ENCODE measurements at places on chromosomes 3 and 15. TPM values are rescaled to one million over a fixed set of nuclear protein-coding genes. Genes with fewer than 3 reads are reported as not detected.

DNA sequence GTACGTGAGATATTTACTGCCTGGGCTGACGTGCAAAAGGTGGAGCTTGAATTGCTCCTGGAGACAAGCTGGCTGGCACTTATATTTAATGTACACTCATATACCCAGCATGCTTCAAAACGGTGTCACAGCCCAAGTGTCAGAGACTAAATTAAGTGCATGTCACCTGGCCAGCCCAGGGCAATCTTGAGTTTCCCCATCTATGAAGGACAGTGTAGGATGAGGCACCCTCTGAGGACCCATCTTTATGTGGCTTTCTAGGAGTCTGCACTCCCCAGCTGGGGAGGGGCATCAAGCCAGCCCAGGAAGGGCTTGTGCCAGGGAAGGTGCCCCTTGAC lies 5.3 kb downstream of the LRRC15 start:
- DNase-seq = no peak

- no peak for DNase-seq
Measured at GRCh38 chr3:97673357-97673997, 91.1 kb upstream of the ARL6 start.

GRCh38 chr15:68537097-68537496 lies 41.7 kb upstream of the CORO2B start:
- no peak for DNase-seq

DNA sequence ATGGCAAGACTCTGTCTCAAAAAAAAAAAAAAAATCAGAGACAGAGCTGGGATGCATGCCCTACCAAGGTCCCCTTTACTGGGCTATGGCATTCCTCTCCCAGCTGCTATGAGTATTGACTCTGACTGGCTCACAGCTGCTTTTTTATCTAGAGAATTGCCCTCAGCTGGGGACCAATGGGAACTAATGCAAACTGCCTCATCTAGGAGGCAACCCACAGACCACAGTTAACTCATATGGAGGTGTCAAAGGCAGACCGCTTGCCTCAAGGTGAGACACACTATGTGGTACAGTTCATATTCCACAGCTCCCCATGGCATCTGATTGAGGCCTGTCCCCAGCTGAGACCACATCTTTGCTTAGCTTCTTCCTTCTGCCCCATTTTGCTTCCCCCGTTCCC lies 183.5 kb upstream of the EOMES start:
- no peak for DNase-seq

DNA sequence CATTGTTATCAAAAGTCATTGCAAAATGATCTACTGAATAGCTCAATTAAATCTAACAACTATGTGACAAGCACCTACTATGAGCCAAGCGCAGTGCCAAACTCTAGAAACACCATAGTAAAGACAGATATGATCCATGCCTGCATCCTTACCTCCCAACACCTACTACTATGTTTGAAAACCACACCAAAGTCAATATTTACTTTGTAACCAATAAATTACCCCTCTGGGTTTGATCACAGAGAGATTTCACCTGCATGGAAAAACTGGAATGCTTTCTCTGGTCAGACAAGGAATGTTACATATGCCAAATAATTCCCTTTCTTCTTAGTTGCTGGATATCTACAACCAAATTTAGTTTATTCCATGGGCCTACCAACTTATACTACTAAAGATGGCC lies 422.2 kb downstream of the FHIT start:
- no peak for DNase-seq

- no peak for DNase-seq
Measured at GRCh38 chr15:26562336-26562735, 210.5 kb downstream of the GABRB3 start.

- DNase-seq = no peak
Measured at GRCh38 chr3:11009898-11010297, 17.4 kb downstream of the SLC6A1 start.

The DLL4 gene
- polyA plus RNA-seq = 5.8 TPM

The SERINC4 gene
- 0.47 TPM for polyA plus RNA-seq

Measured in kidney (tissue), 22 donors.